ENCODE measurements at places on chromosomes 12 and 14.

DNA sequence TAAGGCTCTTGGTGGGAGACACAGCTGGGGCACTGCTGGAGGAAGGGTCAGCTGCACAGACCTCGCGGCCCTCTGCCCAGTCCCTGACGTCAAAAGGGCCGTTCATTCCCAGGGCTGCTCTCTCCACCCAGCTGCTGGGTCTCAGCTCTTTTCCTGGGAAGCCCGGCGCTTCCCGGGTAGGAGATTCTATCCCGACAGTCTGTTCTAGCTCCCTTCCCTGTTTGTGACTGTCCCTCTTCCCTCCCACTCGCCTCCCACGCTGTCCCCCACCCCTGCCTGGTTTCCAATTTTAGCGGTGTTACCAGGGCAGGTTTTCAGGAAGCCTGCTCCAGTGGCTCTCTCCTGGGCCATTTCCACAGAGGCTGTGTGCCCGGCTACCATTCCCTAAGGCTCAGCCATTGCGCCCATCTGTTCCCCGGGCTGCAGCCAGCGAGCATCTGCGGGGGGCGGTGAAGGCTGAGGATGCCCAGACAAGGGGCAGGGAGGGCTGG is 186.6 kb downstream of the CACNA1C start:
- no peak for DNase-seq

DNA sequence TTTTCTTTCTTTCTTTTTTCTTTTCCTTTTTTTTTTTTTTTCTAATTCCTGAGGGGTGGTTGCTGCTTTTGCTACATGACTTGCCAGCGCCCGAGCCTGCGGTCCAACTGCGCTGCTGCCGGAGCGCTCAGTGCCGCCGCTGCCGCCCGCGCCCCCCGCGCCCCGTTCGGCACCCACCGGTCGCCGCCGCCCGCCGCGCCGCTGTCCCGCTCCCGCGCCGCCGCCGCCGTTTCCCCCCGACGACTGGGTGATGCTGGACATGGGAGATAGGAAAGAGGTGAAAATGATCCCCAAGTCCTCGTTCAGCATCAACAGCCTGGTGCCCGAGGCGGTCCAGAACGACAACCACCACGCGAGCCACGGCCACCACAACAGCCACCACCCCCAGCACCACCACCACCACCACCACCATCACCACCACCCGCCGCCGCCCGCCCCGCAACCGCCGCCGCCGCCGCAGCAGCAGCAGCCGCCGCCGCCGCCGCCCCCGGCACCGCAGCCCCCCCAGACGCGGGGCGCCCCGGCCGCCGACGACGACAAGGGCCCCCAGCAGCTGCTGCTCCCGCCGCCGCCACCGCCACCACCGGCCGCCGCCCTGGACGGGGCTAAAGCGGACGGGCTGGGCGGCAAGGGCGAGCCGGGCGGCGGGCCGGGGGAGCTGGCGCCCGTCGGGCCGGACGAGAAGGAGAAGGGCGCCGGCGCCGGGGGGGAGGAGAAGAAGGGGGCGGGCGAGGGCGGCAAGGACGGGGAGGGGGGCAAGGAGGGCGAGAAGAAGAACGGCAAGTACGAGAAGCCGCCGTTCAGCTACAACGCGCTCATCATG is 654 bp downstream of the FOXG1 start:
- no peak for DNase-seq

DNA sequence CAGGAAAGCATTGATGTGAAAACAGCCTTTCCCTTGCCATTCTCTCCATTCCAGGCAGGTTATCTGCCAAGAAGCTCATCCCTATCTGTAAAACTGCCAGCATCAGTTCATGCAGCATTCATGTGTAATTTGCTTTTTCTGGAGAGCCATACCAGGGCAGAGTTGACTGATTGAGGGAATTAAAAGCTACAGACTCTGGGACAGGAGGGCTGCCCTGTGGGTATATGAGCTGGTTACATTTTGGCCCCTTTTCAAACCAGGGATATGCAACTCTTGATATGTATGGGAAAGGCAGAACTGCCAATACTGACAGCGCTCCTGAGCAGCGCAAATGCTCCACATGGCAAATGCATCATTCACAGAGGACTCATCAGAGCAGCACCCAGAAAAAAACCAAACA is 53.7 kb downstream of the SYT1 start:
- no peak for DNase-seq

- peak; percentile 89 for DNase-seq
Observed at GRCh38 chr14:73713803-73714655, at the start of gene PNMA1. Gene PNMA1, minus strand, starts transcription at chr14:73714384. Its CDS starts 745 bp downstream, at chr14:73713639.

GRCh38 chr12:46461459-46461858 is 88.9 kb upstream of the SLC38A2 start:
- no peak for DNase-seq

DNA sequence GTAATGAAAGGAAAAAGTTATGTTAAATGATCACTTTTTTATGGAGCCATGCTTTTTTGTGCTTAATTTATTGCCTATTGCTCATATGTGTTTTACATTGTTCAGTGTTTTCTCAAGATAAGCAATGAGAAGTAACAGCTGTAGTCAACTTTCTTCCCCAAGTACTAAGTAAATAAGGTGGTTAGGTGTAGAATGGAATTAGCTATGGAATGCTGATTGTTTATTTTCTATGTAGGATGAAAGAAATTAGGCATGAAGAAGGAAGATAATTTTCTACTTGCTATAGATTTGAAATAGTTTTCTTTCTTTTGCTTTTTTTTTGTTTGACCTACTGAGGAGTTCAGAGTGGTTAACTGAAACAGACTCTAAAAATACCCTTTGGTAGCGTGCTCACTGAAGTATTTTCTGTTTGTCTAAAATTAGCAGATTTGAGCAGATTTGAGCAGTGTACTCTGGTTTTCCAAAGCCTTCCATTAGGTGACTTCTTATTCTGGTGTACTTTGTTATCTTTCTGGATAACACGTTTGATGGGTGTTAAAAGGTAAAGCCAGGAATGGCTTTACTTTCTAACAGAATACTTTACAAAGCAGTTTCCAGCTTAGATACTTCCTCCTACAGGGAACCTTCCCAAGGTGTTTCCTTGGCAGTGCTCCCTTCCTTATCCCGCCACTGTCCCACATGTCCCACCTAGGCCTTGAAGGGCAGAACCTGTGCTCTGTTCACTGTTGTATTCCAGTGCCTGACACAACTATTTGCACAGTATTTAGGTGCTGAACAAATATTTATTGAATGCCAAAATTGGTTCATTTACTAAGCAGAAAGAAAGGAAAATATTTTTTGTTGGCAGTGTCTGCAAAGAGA is 56.0 kb downstream of the RASSF3 start:
- no peak for DNase-seq

DNA sequence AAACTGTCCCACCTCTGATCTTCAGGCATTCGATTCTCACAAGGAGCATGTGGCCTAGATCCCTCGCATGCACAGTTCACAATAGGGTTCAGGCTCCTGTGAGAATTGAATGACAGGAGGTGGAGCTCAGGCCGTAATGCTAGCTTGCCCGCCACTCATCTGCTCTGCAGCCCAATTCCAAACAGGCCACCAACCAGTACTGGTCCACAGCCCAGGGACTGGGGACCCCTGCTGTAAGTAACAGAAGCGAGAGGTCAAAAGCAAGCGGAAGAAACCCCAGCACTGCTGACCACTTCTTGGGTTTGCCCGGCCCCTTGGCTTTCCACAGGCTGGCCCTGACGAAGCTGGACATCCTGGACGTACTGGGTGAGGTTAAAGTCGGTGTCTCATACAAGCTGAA is 8.5 kb upstream of the SIVA1 start:
- DNase-seq = no peak

GRCh38 chr12:118183711-118184110 is 47.8 kb downstream of the PEBP1 start:
- no peak for DNase-seq

- DNase-seq = no peak
Observed at GRCh38 chr12:122528992-122529391, 1.9 kb downstream of the KNTC1 start.

DNA sequence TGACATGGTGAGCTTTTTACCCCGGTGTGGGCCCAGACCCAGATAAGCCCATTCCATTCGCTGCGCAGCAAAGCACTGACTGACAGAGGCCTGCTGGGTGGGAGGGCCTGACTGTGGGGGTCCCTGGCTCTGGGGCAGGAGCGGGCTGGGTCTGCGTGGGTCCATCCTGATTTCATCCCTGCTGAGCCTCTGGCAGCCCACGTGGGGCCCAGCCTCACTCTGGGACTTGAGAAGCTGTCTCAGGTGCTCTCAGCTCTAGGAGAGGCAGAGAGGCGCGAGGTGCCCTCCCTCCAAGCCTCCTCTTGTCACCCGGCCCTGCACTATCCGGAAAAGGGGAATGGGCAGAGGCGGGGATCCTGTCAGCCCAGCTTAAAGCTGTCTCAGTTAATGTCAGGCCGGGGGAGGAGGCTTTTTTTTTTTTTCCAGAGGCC is 927 bp downstream of the ABCB9 start:
- no peak for DNase-seq

All from activated CD4-positive, alpha-beta T cell treated with anti-CD3 and anti-CD28 coated beads for 48 hours (primary cell).